ENCODE measurements at places on chromosomes 5 and 9.

DNA sequence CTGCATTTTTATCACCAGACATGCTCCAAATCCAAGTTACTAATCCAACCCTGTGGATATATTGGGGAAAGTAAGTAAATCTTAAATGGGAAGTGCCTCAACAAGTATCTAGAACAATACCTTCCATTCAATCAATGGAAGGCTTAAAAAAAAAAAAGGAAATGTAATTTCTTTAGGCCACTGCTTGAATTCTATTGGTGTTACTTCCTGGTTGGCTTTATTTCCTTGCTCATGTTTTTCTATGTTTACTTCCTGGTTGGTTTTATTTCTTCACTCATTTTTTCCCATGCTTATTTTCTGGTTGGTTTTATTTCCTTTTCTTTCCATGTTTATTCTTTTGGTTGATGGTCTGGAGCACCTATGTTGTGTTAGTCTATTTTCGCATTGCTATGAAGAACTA, 363.9 kb downstream of the KDM4C start:
- DNase-seq, result no peak

- DNase-seq, result no peak
Measured at GRCh38 chr9:100554935-100555401, 22.9 kb upstream of the CAVIN4 start.

- DNase-seq, result no peak
Measured at GRCh38 chr5:155661859-155662258, 648.3 kb downstream of the KIF4B start.

- DNase-seq, result peak; percentile 41
Measured at GRCh38 chr9:126965541-126966428, 51.2 kb downstream of the RALGPS1 start.

GRCh38 chr9:103397868-103398600, 402.9 kb downstream of the CYLC2 start:
- DNase-seq, result peak; percentile 24

- no peak for DNase-seq
Measured at GRCh38 chr5:20615888-20616563, 628.0 kb upstream of the CDH18 start.

Data from right hindlimb (tissue), 1 donor.